KG1 (cell line): ENCODE measurements at places on chromosomes 2 and 18.

- no peak for DNase-seq
Observed at GRCh38 chr2:205609113-205609512, 73.2 kb upstream of the NRP2 start.

GRCh38 chr2:64311191-64311910, 142.6 kb upstream of the LGALSL start:
- no peak for DNase-seq

DNA sequence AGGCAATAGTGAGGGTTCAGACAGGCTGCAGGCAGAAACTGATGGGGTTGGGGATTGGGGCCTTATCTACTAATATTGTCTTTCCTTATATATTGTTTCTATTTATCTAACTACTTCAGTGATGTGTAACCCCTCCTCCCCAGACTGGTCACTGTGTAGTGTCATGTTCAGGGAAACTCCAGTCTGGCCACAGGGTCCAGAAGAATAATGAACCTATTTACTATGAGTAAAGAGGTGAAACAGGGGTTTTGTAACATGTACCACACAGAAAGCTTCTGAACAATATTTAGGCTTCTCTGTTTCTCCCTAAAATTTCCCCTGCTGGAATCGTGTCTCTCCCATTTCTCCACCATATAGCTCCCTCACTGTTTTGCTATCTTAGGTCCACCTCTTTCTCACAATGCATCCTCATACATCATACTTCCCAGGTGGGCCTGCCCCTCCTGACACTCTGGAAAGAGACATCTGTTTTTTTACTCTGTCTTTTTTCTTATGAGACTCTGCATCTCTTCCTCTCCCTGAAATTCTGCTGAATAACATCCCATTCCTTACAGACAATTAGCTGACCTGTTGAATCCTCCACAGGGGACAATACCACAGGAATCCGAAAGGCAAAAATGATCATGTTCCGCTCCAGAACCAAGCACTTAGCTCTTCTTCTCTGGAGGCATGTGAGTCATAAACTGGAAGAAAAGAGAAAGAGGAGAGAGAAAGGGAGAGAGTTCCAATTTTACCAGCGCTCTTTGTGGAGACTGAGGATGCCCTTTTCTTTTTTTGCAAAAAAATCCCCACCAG, 154.8 kb downstream of the ZEB2 start:
- DNase-seq: no peak

- no peak for DNase-seq
Observed at GRCh38 chr2:31246184-31246852, 12.4 kb downstream of the EHD3 start.

DNA sequence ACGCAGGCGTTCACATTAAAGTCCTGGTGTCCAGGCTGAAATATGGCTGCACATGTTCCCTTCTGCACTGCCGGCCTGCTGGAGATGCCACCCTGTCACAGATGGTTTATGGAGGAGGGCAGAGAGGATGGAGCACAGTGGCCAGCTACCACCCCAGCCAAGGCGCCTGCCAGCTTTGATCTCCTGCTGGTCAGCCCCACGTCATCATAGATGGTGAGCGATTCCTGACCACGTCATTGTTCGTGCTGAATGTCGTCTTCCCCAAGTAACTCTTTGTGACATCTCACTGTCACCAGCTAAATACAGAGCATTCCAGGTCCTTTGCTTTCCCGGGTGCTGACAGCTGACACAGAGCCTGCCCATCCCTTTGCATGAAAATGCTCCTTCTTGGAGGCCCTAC, 248.3 kb downstream of the TTC32 start:
- no peak for DNase-seq

GRCh38 chr2:52387937-52388590, 1356.1 kb upstream of the NRXN1 start:
- no peak for DNase-seq

DNA sequence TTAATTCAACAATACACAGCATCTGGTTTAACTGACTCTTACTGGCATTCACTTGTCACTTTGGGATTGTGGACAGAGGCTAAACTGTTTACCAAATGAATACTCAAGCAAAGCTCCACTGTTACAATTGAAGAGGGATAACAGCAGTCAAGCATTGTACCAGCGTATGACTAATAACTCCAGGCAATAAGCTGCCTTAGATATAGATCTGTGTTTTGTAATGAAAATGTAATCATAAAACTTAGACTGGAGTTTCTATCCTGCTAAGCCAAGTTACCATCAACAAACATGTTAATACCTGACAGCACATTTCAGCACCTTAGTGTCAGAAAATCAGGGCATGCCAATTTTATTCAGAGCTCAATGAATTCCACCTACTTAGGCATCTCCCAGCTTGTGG, 889.5 kb downstream of the EPHA4 start:
- DNase-seq: no peak

DNA sequence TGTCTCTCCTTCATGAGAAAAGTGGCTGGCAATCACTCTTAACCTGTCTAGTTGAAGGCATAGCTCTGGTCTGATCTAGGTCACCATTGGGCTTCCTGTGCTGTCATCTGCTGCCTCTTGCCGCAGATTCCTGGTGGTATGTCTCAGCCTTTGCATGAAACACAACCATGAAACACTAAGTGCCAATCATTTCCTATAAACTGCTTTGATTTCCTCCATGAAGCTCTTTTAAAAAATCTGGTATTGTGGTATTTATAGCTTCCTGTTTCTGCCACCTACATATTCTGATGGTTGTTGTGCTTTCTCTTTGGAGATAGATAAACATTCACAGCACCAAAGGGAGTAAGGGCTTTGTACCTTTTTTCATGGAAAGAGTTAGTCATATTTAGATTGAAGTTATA, 120.0 kb upstream of the EPC2 start:
- DNase-seq: no peak

DNA sequence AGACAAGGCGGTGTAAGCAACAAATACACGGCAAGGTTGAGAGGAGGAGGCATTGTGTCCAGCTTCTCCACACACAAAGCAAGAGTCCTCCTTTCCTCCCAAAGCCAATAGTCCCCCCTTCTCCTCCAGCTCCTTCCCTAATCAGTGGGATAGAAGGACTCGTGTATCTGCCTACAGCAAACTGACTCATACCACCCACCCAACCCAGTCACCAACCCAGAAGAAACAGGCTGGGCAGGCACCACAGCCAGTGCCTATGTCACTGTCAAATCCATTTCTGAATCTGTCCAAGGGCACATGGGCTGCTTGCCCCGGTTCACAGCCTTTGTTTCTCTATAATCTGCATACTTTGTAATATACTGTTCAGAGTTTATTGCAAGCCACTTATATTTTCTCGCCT, 19.2 kb upstream of the NMS start:
- DNase-seq: no peak

DNA sequence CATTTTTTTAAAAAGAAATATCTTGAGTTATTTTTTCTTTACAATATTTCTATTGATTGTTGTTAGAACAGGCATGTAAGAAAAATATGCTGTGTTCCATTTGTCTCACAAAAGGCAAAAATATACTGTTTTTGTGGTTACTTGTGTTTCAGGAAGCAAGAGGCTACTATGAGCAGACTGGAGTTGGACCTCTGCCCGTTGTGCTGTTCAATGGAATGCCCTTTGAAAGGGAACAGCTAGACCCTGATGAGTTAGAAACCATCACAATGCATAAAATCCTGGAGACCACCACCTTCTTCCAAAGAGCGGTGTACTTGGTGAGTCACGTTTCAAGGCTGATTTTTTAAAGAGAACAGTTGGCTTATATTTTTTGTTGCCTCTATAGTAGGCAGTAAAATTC, 54.7 kb downstream of the UGGT1 start:
- no peak for DNase-seq

GRCh38 chr2:202049840-202050239, 16.2 kb downstream of the FZD7 start:
- DNase-seq: no peak

- DNase-seq: peak; percentile 51
Observed at GRCh38 chr2:169767243-169767888, 31.3 kb upstream of the SSB start.

DNA sequence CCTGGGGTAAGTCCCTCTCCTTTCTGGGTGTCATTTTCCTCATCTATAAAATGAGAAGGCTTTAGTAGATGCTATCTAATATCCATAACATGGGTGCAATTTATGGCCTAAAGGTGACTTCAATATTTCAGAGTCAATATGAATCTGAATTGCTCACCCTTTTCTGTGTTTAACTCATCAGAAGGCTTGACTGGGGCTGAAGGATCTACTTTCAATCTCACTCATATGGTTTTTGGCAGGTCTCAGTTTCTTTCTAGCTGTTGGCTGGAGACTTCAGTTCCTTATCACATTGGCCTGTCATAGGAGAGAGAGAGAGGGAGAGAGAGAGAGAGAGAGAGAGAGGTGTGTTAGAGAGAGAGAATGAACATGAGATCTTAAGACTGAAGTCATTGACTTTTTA, 343.7 kb upstream of the MEX3C start:
- no peak for DNase-seq

DNA sequence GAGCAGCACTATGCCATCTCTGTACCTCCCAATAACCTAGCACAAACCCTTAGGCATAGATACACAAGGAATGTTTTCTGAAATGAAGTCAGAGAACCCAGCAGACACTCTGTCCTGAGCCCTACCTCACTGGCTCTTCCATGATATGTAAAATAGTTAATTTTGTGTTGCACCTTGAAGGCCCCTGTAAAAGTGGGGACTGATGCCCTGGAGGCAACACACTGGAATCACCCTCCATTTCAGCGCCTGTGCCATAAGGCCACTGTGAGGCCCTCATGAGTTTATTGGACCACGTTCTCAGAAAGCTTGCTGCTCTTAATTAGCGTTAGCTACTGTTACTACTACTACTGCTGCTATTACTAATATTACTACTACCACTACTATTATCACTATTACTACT, 670.1 kb upstream of the SOX11 start:
- DNase-seq: no peak

- no peak for DNase-seq
Observed at GRCh38 chr2:175432021-175432420, 250.5 kb upstream of the ATP5MC3 start.
